RCC 7860 (cell line): ENCODE measurements at places on chromosomes 6 and 20.
A peak's percentile ranks its signal among the peaks of the same experiment; 100 is the strongest.

DNA sequence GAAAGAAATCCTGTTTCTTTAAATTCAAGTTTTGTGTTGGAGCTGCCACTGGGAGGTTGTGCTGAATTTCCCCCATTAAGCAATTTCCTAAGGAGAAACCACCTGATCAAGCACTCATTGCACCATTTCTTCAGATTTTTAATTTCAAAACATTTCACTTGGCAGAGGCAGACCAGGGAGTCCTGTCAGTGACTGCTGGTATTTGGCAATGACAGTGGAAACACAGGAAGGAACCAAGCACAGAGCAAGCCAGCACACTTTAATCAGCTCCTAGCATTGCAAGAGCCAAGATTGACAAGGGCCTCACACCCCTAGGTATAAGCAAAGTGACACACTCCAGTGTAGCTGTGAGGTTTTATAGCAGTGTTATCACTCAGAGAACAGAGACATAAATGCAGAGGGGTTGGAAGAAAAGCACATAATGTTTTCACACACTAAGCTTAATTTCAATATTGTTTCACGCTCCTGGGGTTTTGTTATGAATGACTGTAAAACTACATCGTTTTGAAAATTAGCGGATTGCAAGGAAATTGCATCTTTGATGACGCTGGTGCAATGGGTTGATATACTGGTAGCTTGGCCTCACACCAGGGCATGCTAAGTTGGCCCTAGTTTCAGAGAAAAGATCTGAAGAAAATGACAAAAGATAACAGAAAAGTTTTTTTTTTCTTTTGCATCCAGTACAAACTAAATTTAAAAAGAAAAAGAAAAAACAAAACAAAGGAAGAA is 768.4 kb downstream of the TFAP2A start:
- DNase-seq = no peak

GRCh38 chr6:157464653-157465535 is 83.9 kb downstream of the ZDHHC14 start:
- DNase-seq = no peak

GRCh38 chr20:31666258-31667042 is 28.7 kb downstream of the COX4I2 start:
- DNase-seq = no peak

DNA sequence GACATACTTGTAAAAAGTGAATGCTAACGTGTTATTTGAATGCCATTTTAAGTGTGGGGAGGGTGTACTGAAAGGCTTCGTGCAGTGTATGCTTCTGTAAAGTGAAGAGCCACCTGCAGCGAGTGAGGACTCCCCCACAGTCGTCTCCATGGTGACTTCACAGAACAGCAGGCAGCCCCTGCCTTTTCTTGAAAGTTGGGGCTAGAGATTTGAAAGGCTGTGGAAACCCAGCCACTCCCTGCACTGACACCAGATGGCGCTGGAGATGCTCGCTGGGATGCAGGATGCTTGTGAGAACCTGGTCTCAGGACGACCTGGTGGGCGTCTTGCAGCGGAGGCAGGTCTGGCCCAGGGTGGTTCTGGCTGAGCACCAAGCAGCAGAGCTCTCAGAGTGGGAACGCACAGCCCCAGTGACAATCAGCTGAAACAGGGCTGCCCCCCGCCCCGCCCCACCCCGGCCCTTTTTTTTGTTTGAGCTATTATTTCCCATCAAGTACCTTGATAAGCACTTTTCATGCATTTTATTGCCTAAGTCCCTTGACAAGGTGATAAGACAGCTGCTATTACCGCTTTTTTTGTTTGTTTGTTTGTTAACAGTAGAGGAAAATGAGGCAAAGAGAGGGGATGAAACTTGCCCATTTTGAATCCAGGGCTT is 150.3 kb downstream of the SYCP2 start:
- DNase-seq = no peak

- DNase-seq = no peak
Observed at GRCh38 chr20:20933142-20933958, 172.8 kb downstream of the LINC00237 start.

DNA sequence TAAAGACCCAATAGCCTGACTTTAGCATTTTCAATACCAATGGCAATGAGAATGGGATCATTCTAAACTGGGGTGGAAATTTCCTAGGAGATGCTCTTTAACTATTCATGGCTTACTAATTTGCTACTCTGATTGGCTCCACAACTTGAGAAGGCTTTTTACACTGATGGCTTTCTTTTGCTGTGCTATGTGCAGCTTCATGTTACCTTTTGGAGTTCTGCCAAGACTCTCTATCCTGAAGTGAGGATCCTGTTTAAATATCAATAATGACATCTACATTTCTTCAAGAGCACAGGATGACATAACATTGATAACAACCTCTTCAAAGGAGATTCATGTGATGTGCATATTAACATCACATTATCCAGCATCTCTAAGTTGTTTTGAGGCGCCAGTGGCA is 43.4 kb upstream of the SIRPG start:
- DNase-seq = no peak

GRCh38 chr6:45643126-45643525 is 265.4 kb upstream of the SUPT3H start:
- DNase-seq = no peak

DNA sequence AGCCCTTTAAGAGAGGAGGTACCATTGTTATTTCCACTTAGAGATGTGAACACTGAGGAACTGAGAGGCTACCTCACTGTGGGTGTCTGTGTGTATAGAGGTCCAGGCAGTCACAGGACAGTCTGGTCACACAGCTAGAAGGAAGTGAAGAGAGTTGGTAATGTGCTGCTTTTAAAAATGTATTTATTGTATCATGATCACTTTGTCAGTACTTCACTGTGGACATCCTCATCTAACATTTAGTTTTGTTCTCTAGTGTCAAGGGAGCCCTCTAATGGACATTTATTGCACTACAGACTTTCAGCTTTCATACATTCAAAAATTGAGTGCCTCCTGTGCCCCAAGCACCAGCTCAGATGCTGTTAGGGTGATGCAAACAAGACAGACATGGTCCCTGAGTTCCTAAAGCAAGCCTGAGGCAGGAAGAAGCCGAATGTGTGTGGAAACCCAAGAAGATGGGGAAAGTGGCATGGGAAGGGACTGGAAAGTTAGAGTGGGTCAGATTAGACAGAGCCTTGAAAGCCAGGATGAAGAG is 123.0 kb downstream of the SLC16A10 start:
- peak; percentile 40 for DNase-seq

DNA sequence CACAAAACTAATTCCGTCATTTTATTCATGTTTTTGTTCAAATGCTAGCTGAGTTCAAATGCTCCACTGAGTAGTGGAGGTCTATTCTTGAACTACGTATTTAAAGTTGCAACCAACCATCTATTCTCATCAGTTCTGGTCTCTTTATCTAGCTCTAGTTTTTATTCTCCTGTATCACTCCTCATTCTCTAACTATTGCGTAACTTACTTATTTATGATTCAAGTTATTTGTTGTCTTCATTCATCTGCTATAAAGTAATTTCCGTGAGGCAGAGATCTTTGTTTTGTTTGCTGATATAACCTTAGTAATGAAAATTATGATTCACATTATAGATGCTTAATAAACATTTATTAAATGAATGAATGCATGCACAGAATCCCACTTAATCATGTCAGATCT is 221.6 kb upstream of the ASCC3 start:
- DNase-seq = no peak

DNA sequence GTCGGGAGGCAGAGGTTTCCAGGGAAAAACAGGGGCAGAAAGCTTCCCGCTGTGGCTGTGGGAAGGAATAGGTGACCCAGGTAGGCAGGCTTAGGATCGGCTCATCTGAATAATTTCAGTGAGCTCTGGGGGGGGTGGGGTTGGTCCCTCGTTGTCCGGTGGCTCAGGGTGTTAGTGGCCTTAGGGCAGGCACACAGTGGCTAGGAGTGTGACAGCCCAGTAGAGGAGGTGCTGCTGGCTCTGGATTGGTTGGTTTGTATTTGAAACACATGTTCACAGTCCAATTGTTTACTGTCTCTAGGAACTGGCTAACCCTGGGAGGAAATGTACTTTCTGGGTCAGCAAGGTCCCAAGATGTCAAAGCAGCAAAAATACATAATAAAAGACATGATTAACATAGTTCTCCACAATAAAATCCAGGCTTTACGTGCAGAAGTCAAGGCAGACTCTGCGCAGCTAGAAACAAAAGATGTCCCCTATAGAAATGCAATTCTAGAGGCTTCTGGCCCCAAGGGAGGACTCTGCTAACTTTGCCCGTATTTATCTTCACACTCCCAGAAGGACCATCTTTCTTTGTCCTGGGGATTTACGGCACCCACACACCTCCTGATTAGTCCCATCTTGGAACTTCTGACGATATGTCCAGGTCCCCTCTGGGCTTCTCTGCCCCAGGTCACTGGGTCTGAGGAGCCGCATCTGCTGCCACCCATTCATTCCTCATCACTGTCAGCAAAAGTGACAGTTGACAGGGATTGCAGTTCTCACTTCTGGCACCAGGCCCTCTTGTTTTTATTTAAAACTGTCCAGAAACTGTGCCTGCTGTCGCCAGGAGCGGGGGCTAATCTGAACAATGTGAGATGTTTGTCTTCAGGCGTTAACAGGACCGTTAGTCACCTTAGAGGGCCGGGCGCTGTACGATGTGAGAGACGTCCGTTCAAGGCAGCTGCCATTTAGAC is 18.7 kb downstream of the MOCS3 start:
- no peak for DNase-seq

DNA sequence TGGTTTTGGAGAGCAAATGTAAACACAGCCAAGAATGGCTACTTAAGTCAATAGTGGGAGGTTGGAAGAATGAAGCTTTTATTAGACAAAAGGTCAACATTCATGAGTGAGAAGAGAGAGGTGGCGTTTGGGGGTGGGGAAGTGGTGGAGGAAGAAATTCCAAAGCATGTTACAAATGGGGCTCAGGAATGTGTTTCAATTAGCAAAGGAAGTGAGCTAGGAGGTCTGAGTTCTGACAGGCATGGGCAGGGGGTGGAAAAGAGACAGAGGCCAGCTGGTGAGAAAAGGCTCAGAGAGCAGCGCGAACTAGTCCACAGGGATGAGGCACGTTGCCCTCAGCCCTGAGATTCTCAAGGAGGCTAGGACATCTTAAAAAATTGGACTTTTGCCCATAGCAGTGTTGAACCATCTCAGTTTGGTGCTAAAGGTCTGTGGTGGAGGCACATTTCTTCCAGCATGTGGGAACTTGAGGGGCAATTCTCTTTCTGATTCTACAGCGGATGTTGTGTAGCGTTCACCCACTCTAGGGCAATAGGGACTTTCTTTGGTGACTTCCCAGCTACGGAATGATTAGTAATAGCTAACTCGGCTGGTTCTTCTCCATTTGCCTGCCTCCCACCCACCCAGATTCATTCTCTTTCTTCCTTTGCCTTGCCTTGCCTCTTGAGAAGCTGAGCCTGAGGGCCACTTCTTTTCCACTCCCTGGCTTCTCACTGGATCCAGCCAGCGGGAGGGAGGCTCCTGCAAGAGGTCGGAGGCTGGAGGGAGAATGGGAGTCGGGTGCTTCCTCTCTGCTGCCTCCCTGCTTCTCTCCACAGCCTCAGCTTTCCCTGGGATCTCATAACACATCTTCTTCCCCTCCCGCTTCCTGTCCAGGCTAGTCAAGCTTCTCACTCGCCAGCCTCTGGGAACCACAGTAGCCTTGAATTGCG is 45.1 kb upstream of the NEDD9 start:
- peak; percentile 87 for DNase-seq

DNA sequence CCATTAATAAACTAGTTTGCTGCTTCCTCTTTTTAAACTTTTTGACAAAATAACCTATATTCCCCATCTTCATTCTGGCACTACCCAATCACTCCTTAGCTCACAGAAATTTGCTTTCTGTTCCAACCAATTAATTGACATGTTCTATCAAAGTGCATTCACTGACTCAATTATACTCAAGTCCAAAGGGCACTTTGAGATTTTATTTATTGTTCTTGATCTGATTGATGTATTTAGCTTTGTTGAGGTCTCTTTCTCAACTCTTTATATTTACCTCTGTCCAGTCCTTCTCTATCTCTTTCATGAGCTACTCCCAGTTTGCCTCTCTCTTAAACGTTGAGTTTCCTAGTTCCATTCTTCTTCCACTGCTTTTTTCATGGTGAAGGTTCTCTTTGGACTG is 104.4 kb upstream of the TENT5A start:
- no peak for DNase-seq

- no peak for DNase-seq
Observed at GRCh38 chr6:154157082-154157481, 118.0 kb downstream of the OPRM1 start.

DNA sequence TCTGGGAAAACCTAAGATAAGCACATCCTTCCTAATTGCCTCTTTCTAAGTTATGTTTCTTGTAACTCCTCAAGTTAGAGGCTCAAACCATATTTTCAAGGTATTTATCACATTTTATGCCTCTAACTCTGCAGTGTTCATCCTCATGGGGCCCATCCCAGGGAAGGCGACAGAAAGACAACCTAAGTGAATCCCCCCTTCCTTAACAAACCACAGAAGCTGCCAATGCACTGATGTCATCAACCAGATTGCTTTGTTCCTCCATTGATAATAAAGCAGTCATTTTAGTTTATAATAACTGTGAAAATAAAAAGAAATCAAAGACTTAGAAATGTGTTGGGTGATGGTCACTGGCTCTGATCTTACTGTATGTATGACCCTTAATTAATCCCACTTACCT is 119.5 kb upstream of the TCF21 start:
- DNase-seq = no peak

GRCh38 chr20:33859157-33859695 is 48.1 kb downstream of the CHMP4B start:
- DNase-seq = no peak

DNA sequence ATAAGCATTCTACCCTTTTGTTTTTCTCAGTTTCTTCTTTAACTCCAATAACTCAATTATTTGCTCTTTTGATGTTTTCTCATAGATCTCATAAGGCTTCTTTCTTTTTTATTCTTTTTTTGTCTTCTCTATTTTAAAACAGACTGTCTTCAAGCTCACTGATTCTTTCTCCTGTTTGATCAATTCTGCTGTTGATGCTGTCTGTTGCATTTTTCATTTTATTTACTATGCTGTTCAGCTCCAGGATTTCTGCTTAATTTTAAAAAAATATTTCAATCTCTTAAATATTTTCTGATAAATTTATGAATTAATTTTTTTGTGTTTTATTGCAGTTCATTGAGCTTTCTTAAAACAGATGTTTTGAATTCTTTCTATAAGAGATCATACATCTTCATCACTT is 48.1 kb upstream of the SNAP91 start:
- no peak for DNase-seq

- peak; percentile 100 for DNase-seq
Observed at GRCh38 chr20:53773792-53774401, 180.3 kb upstream of the ZNF217 start.

DNA sequence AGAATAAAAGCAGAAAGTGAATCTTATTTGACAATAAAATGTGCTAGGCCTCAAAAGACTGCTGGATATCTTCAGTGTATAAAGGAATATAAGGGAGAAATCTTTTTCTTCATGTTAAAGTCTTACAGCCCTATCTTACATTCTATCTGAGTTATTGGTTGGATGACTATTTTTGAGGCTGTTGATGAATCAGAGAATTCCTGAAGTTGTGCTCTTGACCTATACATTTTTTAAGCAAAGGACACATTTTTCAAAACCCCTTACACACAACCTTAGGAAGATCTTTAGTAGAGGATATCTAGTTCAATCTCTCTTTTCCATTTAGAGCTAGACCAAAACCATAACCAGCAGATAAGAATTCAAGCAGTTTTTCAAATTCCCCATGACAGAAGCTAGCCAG is 10.9 kb upstream of the CGA start:
- no peak for DNase-seq

- DNase-seq = no peak
Observed at GRCh38 chr6:148971031-148971927, 224.4 kb downstream of the UST start.
